Activated naive CD4-positive, alpha-beta T cell treated with anti-CD3 and anti-CD28 coated beads for 36 hours (primary cell): ENCODE measurements at places on chromosomes 5 and 9. TPM values are rescaled to one million over a fixed set of nuclear protein-coding genes. Genes with fewer than 3 reads are reported as not detected.

GRCh38 chr9:27109621-27110020, 596 bp downstream of the TEK start:
- DNase-seq = no peak

The C7 gene
- not detected for total RNA-seq

The TMC1 gene
- not detected for total RNA-seq

The ABO gene
- total RNA-seq = not detected

GRCh38 chr9:137277329-137278041, at the start of gene TOR4A:
TOR4A (plus strand) TSS chr9:137277726; CDS start chr9:137278690, 964 bp downstream.
- peak; percentile 61 for DNase-seq

GRCh38 chr9:127776195-127776923, 2.1 kb downstream of the SH2D3C start:
- peak; percentile 88 for DNase-seq

The LPAR1 gene
- total RNA-seq = not detected

DNA sequence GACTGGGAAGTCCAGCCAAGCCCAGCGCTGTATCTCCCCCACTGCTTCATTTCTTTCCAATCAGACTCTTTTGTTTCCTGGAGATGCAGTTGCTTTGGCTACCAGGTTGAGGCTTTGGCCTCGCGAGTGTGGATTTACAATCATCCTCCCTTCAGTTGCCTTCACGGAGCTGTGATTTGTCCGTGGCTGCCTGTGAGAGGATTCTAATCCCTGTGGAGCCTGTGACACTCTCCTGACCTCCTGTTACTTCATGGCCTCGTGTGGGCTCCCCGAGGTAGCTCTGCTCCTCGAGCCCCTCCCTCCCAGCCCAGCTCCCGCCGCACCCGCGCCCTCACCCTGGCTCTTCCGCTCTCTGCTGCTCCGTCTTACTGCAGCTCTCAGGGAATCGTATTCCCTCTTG, 107.2 kb upstream of the STC2 start:
- DNase-seq = no peak

The ARL14EPL gene
- not detected for total RNA-seq

The TMEM232 gene
- 0.86 TPM for total RNA-seq

- DNase-seq = no peak
These were observed 334.4 kb downstream of the ARHGEF28 start for GRCh38 chr5:73960426-73960825.

DNA sequence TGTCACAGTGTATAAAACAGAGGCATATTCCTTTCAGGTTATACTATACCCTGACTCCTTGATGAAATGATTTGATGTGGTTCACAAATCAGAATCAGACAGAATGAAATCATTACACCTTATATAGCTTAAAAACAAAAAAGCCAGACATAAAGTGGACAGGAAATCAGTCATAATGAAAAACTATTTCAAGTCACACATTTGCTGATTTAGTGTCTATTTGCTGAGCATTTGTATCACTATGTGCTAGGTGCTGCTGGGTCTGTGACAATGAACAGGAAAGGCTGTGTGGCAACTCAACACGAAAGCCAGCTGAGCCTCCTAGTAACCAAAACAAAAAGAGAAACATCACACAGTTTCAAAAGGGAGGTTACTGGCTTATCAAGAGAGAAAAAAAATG, 194.0 kb downstream of the EFNA5 start:
- peak; percentile 14 for DNase-seq

DNA sequence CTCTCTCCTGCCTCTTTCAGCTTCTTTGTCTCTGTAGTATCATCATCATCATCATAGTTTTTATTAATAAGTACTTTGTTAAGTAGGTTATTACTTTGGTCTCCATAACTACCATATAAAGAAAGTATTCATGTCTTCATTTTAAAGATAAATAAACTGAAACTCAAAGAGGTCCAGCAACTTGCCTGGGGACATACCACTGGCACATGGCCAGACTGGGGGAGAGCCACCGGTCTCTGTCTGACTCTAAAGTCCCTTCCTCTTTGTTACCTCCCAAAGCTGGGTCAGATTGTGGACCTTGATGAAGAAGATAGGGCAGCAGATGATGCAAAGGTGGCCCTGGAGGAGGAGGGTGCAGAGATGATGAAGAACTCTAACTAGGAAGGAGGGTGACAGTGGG, 8.5 kb downstream of the CDX1 start:
- DNase-seq = no peak

DNA sequence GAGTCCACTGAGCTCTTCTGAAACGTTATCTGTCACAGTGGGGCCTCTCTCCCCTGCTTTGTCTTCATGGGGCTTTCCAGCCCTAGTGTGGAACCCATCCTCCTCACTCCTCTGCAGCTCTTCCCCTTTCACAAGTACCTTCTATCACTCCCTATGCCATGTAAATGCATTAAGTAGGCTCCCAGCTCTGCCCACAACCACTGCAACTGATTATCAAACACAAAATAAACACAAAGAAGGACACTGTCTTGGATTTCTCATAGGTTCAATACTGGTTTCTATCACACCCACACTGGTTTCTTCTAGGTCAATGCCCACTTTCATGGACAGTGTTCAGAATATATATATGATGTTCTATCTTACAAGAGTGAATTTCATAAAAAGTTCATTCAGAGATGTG, 139.4 kb downstream of the GNAQ start:
- peak; percentile 27 for DNase-seq

GRCh38 chr5:116428966-116429365, 145.7 kb downstream of the SEMA6A start:
- no peak for DNase-seq

DNA sequence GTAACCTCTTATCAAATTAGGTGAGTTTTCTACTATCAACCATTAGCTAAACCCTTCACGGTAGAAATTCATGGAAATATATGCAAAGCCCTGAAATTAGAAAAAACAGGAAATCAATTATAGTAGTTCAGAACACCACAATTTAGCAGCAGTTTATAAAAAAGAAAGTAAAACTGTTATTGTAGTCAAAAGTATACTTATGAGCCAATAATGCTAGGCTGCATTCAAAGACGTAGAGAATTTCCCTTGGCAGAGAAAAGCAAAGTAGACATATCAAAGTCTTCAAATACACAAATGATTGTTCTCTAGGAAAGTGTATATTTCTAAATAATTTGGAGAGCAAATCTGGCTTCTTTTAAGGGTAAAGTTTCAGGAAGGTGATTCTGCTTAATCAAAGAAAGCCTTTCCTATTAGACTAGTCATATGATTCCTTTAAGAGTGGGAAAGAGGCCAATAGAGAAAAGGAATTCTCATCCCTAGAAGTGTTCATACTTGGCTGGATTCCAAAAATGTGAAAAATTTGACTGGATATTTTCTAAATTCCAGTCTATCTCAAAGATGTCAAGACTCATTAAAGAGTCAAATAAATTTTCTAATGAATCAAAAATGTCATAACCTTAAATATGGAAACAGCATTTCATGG, 185.5 kb downstream of the SMC2 start:
- no peak for DNase-seq

DNA sequence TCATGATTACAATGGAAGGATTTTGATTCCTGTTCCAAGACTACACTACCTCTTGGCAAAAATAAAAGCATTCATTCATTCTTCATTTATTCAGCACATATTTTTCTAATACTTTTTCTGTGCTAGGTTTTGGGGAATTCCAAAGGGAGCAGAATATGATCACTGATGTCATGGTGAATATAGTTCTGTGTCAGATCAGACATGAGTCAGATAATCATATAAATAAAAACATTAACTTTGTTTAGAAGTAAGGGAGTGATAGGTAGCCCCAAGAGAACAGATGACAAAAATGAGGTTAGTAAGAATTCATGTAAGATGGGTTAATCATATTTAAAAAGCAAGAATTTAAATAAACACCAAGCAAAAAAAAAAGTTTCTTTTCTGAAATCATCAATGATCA, 94.1 kb upstream of the RANBP6 start:
- DNase-seq = no peak

GRCh38 chr9:103991698-103992097, 102.4 kb upstream of the SMC2 start:
- DNase-seq = peak; percentile 13

- DNase-seq = no peak
These were observed 263.3 kb downstream of the ICE1 start for GRCh38 chr5:5685737-5686136.

DNA sequence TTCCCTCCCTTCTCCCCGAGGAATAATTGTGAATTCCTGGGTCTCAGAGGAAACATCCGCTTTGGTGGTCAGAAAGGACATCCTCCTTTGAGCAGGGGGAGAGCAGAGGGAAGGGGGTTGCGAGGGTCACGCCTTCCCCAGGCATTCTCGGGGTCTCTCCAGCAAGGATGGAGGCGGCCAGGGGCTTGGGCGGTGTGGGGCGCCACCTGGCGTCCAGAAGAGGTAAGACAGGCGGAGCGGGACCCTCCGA, 129.1 kb downstream of the KCNIP1 start:
- peak; percentile 64 for DNase-seq

The EIF4EBP3 gene
- total RNA-seq = 27.2 TPM

The GLRA1 gene
- total RNA-seq = not detected

The OR1Q1 gene
- total RNA-seq = not detected

The PCDHB5 gene
- not detected for total RNA-seq

DNA sequence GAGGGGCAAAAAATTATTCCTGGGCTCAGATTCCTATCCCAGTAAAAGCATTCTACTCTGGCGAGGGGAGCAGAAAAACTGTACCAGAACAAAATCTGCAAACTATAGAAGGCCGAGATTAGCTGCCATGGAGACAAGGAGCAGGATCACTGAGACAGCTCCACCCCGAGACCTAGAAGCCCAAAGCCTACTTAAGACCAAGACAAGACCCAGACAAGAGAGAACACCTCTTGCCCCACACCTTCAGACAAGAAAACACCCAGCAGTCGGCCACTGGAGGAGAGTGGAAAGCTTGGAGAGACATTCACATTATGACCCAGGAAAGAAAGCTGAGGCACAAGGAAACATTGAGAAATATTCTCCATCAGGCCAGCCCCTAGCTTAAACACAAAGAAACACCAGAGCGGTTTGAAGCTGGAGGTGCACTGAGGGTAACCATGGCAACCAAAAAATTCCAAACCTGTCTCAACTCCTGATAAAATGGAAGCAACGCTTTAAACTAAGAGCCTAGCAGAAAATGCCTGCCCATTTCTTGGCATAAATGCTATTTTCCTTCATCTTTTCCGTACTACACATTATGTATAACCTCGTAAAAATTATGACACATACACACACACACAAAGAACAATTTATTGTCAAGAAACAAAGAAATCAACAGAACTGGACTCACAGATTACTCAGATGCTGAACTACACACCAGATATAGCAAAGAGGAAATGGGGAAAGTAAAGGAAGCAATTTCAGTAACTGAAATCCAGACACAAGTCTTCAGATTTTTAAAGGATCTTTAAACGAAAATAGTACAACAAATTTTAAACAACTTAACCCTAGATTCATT, 53.8 kb upstream of the FTMT start:
- DNase-seq = no peak

The GARIN3 gene
- total RNA-seq = 3.8 TPM

DNA sequence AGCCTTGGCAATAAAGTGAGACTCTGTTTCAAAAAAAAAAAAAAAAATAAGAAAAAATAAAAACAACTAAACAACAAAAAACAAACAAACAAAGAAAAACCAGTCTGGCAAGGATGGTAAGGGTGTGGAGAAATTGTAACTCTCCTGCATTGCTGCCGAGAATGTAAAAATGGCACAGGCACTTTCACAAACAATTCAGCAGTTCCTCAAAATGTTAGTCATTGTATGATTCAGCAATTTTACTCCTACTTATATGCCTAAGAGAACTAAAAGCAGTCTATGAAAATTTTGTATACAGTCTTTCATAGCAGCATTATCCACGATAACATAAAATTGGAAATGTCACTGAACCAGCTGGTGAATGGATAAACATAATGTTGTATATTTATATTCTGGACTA, 280.4 kb downstream of the CDH9 start:
- no peak for DNase-seq

The NXNL2 gene
- total RNA-seq = not detected

The SLCO6A1 gene
- not detected for total RNA-seq

DNA sequence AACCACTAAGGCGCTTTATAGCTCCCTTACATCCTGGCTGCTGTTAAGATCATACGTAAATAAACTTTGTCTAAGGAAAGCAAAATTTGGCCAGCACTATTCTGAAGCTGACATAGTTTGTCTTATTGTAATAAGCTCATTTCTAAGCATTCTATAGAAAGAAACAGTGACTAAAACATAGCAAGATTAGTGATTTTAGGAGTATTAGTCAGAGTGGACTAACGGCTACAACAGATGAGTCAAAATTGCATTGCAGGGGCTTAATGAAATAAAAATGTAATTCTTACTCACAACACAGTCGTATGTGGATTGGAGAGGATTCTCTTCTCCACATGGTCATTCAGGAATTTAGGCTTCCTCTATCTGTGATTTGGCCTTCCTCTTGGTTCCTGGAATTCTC, 347.6 kb downstream of the GADD45G start:
- no peak for DNase-seq

- no peak for DNase-seq
These were observed 39.0 kb downstream of the KCNIP1 start for GRCh38 chr5:170542691-170543293.

- peak; percentile 66 for DNase-seq
These were observed 15.1 kb downstream of the TCF7 start for GRCh38 chr5:134129411-134130238.

The SAXO1 gene
- not detected for total RNA-seq

DNA sequence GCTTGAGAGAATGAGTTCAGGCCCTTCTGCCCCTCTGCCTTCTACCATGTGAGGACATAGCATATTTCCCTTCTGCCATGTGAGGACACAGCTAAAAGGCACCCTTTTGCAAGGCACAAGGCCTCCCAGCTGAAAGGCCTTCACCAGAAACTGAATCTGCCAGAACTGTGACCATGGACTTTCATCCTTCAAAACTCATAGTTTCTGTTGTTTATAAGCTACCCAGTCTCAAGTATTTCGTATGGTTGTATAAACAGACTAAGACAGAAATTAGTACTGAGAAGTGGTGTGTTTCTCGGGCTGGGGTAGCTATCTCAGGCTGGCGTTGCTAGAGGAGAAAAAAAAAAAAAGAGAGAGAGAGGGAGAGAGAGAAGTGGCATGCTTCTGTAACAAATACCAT, 368.6 kb downstream of the DMRTA1 start:
- DNase-seq = no peak

The PDE6A gene
- total RNA-seq = not detected

DNA sequence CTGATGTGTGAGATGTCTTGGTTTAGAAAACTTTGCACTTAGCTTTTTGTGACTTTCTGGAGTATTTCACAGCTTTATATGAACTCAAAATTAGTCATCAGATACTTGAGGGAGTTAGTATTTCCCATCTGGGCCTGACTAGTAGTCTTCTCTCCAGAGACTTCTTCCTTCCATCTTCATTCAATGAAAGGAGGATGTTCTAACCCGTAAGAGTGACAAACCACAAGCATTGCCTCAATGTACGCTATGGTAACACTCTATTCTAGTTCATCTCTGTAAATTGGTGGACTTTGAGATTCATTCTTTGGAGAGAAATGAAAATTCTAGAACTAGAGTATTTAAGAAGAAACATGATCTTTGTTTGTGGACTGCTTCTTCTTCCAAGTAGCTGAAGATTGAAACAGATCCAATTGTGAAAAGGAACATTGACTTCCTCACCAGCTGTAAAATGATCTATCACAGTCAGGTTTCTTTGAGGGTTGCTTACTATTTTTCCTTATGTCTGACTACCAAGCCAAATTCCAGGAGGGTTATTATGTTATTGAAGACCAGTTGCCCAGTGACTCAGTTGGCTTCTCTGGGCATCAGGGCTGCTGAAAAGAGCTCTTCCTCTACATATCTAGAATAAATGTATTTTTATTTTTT, 157.6 kb downstream of the SLC12A2 start:
- no peak for DNase-seq

GRCh38 chr9:76519075-76519835, 60.3 kb downstream of the GCNT1 start:
- DNase-seq = no peak

- DNase-seq = peak; percentile 82
These were observed 28.0 kb upstream of the ADAM19 start for GRCh38 chr5:157603333-157604190.
